ENCODE measurements at places on chromosomes 4 and X. TPM values are rescaled to one million over a fixed set of nuclear protein-coding genes. Genes with fewer than 3 reads are reported as not detected.

- no peak for DNase-seq
Observed at GRCh38 chr4:6855692-6856297, 53.8 kb upstream of the TBC1D14 start.

DNA sequence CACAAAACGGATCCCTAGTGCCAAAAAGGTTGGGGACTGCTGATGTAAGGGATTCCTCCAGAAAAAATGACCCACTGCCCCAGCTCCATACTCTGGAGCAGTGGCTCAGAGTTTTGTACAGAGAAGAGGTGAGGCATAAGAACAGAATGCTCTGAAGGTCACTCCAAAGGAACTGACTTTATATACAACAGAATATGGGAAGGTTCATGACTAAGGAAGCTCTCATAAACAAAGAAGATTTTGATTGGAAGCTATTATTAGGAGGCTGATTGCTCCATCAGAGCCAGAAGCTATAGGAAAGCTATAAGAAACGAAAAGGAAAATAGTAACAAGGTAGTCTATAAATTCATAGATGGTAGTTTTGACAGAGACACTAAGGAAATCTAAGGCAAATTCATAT is 203.1 kb downstream of the SLC7A11 start:
- DNase-seq = no peak

DNA sequence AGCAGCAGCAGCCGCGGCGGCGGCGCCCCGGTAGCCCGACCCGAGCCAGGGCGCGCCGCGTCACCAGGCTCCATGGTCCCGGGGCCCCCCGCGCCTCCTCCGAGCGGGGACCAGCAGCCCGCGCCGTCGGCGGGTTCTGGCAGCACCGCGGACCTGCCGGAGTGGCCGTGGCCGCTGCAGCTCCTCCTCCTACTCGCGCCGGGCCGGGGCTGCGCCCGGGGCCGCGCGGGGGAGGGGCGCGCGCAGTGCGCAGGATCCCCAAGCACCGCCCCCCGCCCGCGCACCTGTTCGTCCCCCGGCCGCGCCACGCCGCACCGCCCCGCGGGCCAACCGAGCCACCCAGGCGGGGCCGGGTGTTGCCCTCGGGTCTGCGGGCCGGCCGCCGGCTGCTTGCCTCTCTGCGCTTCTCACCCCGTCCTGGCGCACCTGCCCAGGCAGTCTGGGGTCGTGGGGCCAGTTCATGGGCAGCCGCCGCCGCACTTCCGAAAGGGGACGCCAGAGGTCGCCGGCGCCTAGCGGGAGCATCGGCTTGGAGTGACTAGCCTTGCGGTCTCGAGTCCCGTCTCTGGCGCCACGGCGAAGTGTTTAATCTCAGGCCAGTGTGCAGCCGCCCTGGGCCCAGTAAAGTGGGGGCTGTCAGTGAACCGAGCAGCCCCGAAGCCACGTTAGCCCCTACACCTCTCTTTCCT is at the start of gene SLC9A7:
Gene SLC9A7, minus strand, starts transcription at position 163 of the 689 bp plus-strand sequence. Its CDS starts 89 bp downstream, at position 74.
- peak; percentile 63 for DNase-seq

DNA sequence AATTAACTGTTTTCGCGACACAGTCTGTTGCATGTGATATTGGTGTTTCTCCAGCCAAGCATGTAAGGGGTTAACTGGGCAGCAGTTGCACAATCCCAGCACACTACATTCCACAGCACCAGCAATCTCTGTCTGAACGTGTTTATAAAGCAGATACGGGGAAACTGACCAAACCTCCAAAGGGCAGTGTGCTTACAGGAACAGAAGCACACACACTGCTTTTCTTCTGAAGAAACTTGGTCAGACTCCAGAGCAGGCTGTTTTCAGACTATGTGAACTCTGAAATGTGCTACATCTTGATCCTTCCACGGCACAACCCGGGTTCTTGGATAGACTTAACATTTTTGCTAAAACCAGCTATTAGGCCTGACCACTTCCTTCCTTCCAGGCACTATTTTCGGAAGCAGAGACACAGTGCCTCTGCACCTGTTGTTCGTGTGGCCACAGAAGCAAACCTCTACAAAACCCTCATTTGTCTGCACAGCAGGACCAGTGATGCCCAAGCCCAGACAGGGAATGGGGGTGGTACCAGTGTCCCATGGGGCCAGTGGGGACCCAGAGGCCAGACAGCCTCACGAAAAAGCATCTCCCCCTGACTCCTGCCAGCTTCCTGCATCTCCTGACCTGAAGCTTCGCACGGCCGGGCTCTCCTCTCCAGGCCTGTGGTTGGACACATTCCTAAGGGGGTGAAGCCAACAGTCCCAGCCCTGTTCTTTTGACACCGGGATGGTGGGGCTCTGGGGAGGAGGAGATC is 90.1 kb downstream of the IRF2 start:
- DNase-seq = no peak

- no peak for DNase-seq
Observed at GRCh38 chr4:184344435-184344834, 126.8 kb upstream of the ENPP6 start.

DNA sequence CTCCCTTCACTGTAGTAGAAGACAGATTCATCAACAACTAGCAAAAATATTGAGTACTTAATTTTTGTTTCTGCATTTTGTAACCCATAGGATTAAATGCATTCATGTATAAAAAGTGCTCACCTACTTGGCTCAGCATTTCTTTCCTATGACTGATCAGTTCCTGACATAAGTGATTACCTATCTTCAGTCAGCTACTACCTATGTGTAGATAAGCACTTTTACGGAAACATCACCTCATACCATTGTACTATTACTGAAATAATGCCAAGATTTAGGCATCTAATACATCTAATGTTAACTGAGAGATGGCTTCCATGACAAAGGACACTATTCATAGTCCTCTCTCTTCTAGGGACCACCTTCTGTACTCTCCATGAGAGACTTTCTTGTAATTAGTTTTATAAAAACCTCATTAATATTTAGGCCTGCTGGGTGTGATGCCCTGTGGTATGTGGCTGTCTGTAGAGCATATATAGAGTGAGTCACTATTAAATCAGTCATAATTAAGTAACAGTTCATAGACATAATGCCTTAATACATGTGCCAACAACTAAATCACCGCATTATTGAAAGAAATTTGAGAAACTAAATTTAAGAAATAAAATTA is 147.0 kb downstream of the PDGFC start:
- no peak for DNase-seq

- DNase-seq = no peak
Observed at GRCh38 chr4:144715230-144715629, 69.3 kb downstream of the HHIP start.

DNA sequence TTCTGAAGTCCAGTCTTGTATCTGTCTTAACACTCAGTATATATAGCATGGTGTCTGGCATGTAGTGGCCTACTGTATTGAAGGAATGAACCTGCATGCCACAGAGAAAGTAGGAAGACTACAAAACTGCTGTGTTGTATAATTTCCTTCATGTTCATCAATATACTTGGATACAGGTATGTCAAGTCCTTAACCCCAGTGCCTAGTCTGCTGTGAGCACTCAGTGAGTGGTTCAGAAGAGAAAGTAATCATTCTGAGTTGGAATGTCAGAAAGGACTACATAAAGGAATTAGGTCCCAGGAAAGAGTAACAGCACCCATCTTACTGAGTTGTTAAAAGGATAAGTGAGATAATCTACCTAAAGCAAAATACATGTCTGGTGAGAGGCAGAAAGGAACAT is 32.0 kb downstream of the ABCE1 start:
- DNase-seq = no peak

DNA sequence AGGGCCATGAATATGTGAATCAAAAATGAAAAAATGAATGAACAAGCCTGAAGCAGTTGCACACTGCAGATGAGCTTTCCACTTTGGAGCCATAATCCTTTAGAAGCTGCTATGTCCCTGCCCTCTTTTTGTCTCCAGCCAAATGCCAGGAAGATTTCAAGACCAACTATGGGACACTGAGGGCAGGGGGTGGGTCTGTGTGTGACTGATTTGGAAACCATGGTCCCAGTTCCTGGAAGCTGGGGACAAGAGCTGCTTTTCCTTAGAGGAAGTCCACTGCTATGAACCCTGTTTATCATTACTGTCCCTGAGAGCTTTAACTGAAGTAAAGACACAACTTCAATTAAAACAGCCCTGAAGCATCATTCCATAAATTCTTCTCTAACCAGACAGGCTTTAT is 153.9 kb upstream of the GPC4 start:
- DNase-seq = no peak

- peak; percentile 24 for DNase-seq
Observed at GRCh38 chr4:145882604-145883003, 56.0 kb downstream of the ZNF827 start.

GRCh38 chr4:143230683-143231082 is 46.0 kb downstream of the USP38 start:
- DNase-seq = no peak

DNA sequence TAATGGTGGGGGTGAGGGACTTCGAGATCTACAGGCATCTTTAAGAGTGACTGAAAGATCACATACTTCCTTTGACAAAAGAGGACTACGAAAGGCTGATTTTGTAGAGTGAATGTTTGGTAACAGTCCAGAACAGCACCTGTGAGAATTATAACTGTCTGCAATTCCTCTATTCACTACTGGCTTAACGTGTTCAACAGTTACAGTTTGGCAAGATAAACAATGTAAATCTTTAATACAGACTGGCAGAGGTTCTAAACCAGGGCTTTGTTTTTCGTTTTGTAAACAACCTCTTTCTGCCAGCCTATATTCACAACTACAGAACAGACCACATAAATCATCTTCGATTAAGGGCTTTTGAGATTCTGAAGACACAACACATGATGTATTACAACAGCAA is 66.9 kb downstream of the NCAPG start:
- no peak for DNase-seq

PPP1R2C gene
- not detected for total RNA-seq

LAMTOR3 gene
- 56.4 TPM for total RNA-seq

PAGE2 gene
- not detected for total RNA-seq

THOC2 gene
- total RNA-seq = 105 TPM

SORBS2 gene
- 90.4 TPM for total RNA-seq

RRH gene
- total RNA-seq = 0.64 TPM

All from cerebellum (tissue), 4 donors.